NCI-H2081 treated with DMSO at 0.1 percent for 48 hours (cell line): ENCODE measurements at places on chromosomes 1 and 21.

- no peak for DNase-seq
These were observed 15.9 kb downstream of the SHISA4 start for GRCh38 chr1:201904579-201904978.

- DNase-seq: no peak
These were observed 326.1 kb downstream of the NCAM2 start for GRCh38 chr21:21324297-21324696.

DNA sequence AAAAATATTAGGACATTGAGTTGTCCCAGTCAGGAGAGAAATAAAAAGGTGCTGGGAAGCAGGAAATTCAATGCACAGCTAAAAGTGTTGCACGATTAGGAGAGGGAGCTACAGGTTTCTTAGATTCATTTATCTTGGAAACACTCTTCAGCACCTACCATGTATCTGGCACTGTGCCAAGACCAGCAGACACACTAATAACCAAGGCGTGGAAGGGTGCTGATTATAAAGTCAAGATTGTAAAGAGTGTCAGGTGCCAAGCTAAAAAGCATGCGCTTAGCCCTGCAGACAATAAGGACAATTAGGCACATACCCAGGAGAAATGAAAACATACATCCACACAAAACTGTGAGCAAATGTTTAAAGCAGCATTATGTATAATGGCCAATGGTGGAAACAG is 129.9 kb downstream of the DSCAM start:
- peak; percentile 30 for DNase-seq

DNA sequence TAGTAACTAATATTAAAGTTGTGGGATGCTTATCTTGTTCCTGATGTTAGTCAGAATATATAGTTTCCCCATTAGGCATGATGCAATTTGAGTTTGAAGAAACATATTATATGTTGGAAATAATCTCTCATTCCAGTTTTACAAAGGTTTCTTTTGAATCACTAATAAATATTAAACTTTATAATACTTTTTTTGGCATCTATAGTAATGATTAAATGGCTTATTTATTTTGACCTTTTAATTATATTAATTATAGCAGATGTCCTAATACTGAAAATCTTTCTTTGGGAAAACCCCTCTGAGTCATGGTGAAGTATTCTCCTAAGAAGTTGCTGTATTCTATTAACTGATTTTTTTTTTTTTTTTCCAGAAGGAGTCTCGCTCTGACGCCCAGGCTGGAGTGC is 28.5 kb upstream of the PTGS2 start:
- no peak for DNase-seq

DNA sequence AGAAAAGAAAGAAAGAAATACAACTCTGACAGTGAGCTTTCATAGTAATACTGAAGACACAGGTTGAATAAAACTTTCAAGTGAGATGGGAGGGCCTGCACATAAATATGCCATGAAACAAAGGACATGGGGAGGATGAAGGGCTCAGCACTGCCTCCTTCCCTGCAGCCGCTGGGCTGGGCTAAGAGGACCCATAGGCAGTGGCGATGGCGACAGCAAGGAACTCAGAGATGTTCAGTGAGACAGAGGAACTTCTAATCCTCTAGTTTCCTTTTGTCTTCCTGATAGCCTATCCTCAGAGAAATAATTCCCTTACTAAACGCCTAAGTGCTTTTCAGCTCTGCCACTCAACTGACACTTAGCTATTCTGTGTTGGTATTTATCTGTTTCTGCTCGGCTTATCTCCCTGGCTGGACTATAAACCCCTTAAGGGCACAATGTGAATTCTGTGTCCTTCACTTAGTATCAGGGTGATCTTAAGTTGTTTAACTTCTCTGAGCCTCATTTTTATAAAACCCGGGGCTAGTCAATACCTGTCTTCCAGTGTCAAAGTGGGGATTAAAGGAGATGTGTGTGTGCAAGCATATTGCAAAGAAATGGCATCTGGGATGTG is 24.4 kb upstream of the IER5 start:
- DNase-seq: no peak

DNA sequence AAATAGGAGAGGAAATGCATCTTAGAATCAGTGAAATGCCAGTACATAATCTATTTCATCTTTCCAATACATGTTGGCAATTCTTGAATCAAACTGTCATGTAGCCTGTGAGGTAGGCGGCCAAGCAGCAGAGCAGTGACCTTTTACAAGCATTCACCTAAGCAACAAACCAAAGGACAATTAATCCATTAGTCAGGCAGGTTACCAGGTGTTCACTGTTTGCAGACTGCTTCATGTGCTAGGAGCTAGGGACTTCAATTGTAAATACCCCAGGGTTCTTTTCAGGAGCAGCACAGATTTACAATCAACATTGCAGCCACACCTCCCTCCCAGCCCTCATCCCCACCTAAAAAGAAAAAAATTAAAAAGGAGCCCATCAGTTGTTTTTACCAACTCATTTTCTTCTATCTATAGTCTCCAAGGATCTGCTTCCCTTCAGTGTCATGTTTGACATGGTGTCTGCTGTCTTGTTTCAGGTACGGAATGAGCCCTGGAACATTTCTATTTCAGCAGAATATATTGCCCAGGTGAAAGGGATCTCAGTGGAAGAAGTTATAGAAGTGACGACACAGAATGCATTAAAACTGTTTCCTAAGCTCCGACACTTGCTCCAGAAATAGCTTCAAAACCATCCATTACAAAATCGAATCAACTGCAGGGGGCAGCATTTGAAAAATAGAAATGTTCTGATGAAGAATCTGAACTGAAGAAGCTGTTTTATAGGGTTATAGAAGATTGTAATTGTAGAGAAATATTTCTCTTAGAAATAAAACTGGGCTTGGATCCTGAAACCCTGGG is 23.0 kb downstream of the TATDN3 start:
- peak; percentile 67 for DNase-seq

DNA sequence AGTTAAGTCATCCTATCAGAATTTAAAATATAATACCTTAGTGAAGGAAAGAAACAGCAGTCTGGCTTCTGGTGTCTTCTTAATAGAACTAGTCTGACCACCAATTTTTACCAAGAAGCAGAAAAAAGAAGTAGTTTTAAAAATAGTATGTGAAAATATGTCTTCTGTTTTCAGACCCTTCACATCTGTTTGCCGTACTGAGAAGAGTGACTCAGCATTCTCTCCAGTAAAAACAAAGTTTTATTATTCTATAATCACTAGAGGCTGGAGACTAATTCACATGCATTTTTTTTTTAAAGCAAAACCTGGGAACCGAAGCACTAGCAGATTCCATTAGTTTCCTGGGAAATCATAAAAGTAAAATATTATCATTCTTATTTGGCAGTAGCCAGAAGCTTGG is 163.8 kb downstream of the COL24A1 start:
- no peak for DNase-seq

DNA sequence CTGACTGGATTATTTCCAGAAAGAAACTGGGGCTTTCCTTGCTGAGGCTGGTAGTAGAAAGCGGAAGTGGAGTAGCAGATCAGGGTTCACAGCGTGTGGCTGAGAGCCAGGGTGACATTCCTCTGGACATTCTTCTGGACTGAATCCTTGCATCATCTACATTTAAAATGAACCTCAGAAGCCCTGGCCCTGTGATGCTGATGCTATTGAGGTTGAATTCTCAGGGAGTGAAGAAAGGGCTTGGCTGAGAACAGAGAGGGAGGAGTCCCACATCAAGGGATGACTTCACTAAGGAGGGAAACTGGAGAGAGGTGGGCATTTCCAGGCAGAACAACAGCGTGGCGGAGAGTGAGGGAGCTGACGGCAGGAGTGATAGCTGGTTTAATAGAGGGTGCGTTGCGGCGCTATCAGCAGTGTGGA is 102.3 kb upstream of the LMO4 start:
- no peak for DNase-seq

DNA sequence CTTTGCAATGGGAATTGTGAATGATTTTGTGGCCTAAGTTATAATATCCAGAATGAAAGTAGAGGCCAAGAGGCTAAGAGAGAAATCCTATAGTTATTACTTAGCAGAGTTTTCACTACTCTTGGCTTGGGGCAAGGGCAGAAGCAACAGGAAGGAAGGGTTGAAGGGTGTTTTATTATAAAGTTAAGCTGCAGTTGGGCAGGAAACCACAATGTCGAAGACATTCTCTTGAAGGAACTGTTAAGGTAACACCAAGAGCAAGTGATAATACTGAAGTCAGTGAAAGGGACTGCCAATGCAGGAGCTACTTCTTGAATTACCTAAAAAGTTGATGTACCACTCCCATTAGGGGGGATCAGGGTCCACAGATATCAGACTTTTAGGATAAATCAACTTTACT is 8.3 kb downstream of the XCL2 start:
- no peak for DNase-seq

DNA sequence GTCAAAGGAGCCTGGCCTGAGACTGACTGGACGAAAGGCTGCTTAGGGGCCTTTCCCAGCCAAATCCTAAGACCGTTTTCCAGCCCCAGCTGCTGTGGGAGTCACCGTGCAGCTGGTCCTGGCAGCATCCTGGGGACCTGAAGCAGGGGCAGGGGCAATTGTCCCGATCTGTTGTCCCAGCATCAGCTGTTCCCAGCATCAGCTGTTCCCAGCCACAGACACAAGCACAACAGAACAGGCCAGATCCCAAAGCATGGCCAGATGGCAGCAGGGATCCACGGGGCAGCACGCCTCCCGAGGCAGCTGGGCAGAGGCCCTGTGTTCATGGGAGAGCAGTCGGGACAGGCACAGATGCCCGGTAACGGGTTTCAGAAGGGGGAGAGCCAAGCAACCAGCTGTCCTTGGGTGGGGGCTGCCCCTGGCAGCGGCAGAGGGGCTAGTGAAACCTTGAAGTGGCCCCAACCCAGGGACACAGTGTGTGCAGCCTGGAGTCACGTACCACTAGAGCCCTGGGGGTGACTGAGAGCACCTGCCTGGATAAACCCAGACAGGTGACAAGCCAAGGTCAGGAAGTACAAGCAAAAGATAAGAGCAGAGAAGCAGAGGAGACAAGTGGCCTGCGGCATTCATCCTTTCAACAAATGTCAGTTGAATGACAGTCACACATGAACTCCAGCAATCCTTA is 13.3 kb downstream of the CELA2B start:
- DNase-seq: no peak

DNA sequence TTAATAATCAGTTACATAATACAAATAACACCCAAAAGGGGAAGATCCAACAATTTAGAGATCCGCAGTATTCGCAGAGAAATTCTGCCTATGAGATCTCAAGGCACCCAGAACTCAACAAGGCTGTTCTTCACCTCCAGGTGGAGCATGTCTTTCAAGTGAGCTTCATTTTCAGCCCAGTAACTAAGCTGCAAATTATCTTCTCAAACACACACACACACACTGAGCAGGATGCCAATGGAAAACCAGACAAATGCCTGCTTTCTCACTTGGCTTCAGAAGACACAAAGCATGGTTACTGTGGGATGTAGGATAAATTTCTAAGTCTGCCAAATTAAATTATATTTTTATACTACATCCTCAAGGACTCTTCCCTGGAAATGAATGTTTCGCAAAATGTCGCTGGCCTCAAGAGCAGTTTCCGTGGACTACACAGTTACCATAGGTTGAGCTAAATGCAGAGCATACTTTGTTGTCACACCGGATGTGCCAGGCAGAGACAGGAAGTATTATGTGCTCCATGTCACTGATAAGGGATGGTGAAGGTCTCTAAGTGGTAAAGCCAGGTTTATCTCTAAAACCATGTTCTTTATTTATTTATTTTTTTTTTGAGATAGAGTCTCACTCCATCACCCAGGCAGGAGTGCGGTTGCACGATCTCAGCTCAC is 30.3 kb downstream of the UBR4 start:
- no peak for DNase-seq

DNA sequence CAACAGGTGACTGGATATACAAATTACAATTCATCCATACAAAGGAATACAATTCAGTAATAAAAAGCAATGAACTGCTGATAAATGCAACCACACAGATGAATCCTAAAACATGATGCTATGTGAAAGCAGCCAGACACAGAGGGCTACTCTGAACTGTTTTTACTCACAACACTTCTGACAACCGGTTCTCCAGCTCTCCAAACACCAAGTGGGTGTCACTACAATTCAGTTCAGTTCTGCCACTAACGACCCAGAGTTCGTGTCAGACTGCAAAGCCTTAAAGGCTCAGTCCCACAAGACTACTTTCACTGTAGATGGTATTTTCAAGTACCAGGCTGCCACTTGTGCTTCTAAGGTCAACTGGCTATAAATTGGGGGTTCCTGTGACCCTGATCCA is 119.4 kb downstream of the SLC16A1 start:
- no peak for DNase-seq

GRCh38 chr1:59730759-59731478 is 83.8 kb upstream of the HOOK1 start:
- DNase-seq: no peak

DNA sequence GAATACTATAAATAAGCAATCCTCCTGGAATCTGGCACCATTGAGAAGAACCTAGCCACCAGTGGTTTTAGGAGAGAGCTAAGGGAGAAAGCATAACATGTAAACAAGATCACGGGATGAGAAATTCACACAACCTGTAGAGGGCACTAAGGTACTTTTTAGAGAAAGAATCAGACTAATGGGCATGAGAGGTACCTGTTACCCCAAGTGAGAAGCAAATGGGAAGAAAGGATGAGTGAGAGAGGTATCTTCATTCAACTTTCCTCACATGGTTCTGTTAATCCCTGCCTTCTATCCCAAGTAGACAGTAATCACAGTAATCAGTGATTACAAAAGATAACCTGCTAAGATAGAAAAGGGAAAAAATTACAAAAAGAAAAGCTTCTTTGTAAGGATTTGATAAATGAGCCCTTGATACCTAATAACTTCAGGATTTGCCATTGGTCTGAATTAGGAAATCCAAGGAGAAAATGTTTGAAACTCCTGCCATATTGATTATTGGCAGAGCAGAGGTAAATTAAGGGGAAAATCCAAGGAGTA is 251.1 kb upstream of the ADGRL2 start:
- DNase-seq: peak; percentile 10

DNA sequence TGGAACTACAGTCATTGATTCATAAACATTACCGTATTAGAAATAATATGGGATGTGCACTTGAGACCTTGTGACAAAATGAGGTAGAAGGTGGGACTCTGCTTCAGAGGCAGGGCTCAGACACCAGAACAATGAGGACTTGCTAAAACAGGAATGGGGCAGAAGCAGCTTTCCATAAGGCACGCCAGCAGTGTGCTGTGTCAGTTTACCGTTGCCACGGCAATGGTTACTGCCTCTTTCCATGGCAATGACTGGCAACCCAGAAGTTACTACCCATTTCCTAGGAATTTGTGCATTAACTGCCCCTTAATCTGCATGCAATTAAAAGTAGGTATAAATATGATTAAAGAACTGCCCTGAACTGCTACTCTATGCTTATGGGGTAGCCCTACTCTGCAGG is 169.0 kb downstream of the CHRM3 start:
- no peak for DNase-seq

GRCh38 chr21:35976481-35976880 is 83.8 kb downstream of the SETD4 start:
- no peak for DNase-seq
